ENCODE measurements at places on chromosomes 1 and 21.

DNA sequence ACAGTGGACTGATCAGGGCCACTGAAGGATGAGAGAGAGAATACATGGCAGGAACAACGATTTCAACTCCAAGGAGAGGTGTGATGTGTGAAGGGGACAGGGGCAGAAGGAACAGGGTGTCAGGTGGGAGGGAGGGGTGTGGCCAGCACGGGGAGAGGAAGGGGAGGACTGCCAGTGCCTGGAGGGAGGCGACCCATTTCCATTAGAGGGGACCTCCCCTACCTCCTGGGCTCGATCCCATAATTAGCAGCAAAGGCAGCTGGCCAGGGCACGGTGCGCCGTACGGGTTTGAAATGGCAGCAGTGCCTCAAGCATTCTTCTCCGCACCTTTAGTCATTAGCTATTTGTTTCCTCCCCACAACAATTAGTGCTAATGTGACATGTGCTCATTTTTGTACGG, 22.7 kb downstream of the CRYAA start:
- DNase-seq = no peak

DNA sequence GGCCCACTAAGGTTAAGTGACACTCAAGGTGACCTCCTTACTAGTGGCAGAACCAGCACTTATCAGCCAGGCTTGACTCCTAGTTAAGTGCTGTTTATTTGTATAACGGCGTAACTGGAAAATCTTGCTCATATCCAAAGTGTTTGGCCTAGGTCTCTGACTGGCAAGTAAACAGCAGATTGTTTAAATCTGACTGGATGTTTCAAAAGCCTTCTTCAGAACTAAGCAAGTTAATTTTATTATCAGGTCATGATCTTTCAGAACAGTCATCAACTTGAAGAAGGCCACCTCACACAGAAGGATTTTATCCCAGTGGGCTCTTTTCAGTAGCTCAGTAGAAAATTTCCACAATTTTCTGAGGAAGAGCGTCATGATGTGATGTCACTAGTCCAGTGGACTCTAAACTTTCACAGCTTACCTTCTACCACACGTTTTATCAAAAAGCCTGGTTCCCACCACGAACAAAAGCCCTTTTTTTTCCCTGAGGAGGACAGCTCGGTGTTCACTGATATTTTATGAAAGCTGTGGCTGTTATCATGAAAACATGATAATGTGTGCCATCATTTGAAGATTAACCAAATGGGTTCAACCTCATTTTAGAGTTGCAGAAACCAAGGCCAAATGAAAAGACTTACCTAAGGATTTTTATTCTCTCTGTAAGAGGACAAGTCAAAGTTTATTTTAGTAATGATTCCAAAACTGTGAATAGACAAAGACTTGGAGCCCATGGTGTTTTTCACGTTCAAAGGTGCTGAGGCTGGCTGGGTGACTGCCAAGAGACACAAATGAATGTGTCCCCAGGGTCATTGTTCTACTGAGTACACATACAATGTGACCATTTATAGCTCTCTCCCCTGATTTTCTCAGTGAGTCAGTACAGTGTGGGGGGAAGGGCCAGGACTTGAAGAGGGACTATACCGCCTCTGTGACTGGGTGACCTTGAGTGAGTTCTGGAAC, 9.1 kb downstream of the SGIP1 start:
- no peak for DNase-seq

DNA sequence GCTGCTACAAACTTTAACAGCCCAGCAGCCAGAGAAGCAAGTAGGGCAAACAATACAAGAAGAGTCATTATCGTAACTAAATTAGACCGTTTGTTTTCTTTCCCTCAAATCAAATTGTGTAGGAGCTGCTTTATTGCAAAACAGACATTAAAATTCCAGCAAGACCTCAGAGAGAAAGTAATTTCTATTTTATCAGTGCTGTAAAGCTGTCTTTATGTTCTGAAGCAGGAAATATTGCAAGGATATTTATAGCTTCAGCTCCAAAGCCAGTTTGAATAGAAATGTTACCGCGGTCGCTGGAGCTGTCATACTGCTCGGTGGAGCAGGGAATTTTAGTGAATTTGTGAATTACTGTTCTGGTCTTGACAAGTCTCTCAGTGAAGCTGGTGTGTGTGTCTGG, 503.8 kb upstream of the PLXNA2 start:
- DNase-seq = no peak

DNA sequence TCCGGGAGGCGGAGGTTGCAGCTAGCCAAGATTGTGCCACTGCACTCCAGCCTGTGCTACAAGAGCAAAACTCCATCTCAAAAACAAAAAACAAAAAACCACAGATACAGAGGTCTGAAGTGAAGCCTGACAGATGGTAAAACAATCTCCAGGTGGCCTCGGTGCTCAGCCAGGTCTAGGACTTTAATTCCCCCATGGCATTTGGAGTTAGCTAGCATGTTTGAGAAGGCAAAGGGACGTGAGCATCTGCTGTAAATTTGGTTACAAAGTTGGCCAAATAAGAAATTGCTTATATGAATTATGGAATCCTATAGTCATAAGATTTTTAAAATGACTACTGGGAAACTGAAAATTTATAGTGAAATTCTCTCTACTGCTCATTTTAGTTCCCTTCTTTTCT, 98.3 kb upstream of the FMN2 start:
- DNase-seq = no peak

- DNase-seq = no peak
These were observed 76.1 kb upstream of the SIPA1L2 start for GRCh38 chr1:232705815-232706575.

- DNase-seq = no peak
These were observed 2.8 kb upstream of the MIXL1 start for GRCh38 chr1:226220473-226221189.

All from hematopoietic multipotent progenitor cell treated with erythropoietin and hydrocortisone succinate and interleukin-3 and kit ligand, for 15 days (in vitro differentiated cells).